ENCODE measurements at places on chromosomes 3 and 15. TPM values are rescaled to one million over a fixed set of nuclear protein-coding genes. Genes with fewer than 3 reads are reported as not detected.
A peak's percentile ranks its signal among the peaks of the same experiment; 100 is the strongest.

GRCh38 chr3:187677604-187678003 lies 7.4 kb upstream of the SST start:
- no peak for DNase-seq

OIP5 gene
- total RNA-seq = 0.33 TPM

SERP1 gene
- total RNA-seq = 231 TPM

DNA sequence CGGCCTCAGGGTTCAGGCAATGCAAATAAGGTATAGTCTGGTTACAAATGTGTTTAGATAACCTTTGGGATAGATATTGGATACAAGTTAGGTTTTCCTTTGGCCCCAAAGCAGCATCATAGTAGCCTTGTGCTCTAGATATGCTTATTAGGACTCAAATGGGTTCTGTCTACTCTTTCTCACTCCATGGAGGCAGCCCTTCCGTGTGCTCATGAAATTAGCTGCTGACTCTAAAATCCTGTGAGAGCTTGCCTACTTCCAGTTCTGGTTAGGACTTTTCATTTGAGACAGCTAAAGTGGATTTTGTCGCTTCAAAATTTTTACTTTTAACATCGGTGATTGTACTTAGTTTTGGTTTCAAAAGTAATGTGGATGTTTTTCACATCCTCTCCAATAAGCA lies 1.6 kb downstream of the CDV3 start:
- DNase-seq = no peak

RTP1 gene
- total RNA-seq = not detected

DNA sequence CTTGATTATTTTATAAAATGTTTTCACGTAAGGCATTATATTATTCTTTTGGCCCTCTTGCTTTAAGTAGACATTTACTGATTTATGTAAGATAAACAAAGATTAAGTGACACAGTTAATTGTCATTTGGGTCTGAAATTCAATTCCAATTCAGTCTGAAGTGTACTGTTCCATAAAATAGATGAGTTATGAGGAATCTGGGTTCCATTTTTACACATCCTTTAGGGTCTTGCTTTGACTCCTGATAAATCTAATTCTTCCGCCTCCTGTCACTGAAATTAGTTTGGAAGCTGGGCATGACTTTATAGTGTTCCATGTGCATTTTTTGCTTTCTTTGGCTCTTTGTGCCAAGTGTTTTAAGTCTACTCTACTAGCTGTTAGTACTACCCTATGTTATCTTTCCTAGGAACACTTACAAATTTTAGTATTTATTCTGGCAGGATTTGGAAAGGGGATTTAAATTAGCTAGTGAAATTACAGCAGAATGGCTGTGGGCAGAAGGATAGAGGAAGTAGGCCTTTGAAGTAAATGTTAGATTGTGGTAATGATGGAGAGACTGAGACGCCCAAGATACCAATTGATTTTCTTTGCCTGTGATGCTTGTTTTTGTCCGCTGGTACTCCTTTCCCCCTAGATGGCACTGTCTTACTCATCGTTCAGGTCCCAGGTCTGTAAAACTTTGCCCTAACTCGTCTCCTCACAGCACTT lies 14.3 kb downstream of the ARL8B start:
- no peak for DNase-seq

DNA sequence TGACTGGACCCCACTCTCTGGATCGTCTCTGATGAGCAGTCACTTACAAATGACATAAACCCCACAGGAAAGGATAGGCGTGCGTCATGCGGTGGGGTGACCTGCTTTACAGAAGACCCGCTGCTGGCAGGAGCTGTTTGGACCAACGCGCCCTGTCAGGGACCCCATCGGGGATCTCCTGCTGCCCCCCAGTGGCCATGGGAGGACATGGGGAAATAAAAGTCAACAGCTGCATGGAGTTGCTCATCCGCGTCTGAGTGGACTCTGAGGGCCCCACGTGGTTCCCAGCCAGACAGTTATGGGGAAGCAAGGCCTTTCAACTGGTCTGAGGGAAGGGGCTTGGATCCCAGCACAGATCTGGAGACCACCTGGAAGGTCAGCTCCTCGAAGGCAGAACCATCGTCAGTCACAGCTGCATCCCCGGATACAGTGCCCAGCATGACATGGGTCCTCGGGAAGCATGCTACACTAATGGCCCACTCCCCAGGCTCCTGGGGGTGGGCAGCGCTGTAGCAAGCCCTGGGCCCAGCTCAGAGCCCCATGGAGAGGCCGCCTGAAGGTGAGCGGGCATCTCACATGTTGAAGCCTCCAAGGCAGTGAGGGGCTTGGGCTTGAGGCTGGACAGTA lies 32.1 kb downstream of the PTH1R start:
- DNase-seq = peak; percentile 74

- DNase-seq = no peak
These were observed 34.1 kb downstream of the AKAP13 start for GRCh38 chr15:85414495-85414894.

DNA sequence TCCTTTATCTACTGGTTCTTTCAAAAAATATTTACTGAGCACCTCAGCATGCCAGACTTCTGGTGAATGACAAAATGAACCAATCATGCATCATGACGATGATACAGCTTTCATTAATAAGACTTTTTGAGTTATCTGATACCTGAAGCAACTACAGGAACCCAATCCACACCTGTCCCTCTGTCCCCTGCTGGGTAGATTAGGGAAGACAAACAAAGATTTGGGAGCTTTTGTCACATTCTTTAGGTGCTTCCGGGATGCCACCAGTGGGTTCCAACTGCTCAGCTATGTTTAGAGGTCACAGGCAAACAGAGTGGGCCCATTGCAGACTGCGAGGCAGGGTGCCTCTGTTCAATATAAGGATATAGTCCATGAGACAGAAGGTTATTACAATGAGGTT lies 1020.5 kb upstream of the CFAP20DC start:
- DNase-seq = no peak

DNA sequence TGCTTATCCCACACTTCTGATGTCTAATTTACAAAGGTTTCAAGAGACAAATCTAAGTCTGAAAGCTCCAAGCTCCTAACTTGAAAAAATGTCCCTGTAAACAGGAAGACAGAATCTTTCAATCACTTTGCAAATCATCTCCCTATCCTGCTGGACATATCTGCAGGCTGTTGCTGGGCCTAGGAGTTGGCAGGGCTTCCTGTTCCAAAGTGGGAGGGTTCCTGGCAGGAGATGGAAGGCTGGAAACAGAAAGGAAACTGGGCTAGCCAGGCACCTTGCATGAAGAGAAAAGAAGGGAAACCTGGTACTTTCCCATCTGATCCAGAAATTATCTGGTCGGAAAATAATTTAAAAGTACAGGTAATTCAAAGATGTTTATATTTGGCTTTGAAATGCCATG lies 227.3 kb upstream of the IL12A start:
- no peak for DNase-seq

DNA sequence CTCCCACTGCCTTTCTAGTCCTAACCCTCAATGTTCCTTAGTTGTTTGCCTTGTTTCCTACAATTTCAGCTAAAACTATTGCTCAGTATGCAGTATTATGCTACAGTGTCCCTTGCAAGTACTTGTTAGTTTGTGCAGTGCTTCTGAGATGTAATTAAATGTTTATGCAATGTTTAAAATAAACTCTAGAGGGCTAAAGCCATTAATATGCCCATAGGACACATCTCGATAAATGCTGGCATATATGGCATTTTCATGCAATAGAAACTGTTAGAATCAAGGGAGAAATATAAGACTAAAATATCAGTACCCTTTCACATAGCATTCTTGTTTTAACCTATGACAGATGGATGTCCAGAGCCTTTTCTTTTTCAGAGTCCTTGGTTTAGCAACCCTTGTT lies 59.8 kb upstream of the ACKR4 start:
- no peak for DNase-seq

DNA sequence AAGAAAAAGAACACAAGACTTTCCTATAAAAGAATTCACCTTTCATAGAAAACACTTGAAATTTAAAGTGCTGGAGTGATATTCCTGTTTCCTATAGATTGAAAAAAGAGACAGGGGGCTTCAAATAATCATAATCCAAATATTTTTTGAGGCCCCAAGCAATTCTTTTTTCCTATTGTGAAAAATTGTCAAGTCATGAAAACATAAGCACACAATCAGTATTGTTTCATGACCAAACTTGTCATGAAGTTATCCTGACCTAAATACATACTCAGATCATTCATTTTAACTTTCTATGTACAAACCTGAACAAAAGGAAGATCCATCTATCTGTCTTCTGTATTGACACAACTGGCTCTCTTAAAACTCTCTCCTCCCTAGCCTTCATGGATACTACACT lies 57.9 kb downstream of the AGTR1 start:
- DNase-seq = no peak

LTF gene
- total RNA-seq = 282 TPM

DNA sequence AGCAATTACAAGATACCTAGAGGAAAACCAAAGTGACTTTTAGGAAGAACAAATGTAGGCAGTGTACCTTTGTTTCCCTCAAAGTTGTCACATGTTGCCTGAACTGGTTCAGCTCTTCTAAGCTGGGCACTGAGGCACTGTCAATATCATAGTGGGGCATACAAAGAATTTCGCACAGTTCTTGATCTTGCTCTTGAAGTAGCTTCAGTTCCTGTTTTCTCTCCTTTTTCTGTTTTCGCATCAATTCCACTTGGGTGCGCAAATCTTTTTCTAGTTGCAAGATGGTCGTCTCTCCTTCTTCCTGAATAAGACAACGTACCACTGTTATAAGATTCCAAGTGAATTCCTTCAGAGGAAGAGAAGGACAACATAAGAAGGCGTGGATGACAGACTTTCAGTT lies 12.7 kb downstream of the PRC1 start:
- no peak for DNase-seq

- DNase-seq = no peak
These were observed 37.7 kb upstream of the KLHL25 start for GRCh38 chr15:85832394-85832793.

BCHE gene
- total RNA-seq = 2.6 TPM

- DNase-seq = no peak
These were observed 771.4 kb downstream of the TUSC7 start for GRCh38 chr3:117480972-117481371.

C15orf61 gene
- 3.8 TPM for total RNA-seq

P4HTM gene
- 29.9 TPM for total RNA-seq

GRCh38 chr15:73273181-73274002 lies 95.4 kb downstream of the HCN4 start:
- DNase-seq = no peak

DNA sequence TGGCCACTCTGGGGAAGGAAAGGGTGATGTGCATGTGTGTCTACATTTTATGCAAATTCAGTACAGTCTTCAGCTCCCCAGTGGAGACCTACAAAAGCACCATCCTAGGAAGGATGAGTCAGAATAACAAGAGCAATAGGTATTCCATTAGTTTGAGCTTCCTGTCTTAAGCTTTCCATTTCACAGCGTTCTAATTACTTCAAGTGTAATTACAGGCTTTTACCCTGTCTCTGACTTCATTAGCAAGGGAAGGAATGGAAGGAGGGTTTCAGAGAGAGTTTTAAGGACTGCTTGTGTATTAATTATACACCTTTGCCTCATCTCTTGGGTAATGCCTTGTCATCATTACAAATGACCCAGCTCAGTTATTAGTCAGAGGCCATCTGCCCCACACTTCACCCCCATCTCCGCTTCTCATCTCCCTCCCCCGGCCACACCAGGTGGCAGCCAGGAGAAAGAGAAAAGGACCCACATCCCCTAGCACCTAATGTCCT lies 202.8 kb upstream of the MRPL3 start:
- no peak for DNase-seq

DNA sequence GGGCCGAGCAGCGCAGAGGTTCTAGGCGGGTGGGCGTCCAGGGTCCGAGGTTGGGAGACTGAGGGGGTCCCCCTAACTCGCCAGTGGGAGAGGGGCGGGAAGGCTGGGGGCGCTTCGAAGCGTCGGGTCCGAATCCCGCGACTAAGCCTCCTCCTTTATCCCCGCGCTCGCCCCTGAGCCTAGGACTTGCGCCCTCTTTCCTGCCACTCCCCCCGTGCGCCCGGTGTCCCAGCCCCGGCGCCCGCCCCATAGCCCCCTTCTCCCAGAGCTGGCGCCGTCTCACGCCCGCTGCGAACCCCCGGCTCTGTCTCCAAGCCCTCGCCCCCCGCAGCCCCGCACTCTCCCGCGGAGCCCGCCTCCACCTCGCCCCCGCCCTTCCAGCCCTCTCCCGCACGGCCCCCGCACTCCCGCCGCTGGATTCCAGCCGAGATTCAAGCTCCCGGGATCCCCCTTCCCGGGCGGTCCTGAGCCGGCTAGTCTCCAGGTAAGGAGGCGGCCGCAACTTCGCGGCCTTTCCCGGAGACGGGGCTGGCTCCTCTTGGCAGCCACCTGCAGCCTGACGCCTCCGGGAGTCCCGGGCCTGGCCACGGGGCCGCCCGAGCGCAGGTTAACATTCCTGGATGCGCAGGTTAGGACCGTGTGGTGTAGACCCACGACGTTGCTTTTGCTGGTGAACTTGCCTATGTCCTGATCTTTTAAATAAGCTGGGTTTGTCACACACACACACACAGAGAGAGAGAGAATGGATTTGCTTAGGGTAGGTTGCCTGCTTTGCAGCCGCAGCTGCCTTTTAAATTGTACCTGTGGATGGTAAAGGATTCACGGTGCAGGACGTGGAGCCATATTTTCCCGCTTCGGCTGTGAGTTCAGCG lies 563 bp downstream of the PXYLP1 start:
- peak; percentile 24 for DNase-seq

- DNase-seq = no peak
These were observed 45.0 kb downstream of the SUCNR1 start for GRCh38 chr3:151918253-151919029.

SH2D7 gene
- not detected for total RNA-seq

- no peak for DNase-seq
These were observed 43.8 kb upstream of the SLC25A26 start for GRCh38 chr3:66177026-66177425.

PML gene
- total RNA-seq = 37.8 TPM

DNA sequence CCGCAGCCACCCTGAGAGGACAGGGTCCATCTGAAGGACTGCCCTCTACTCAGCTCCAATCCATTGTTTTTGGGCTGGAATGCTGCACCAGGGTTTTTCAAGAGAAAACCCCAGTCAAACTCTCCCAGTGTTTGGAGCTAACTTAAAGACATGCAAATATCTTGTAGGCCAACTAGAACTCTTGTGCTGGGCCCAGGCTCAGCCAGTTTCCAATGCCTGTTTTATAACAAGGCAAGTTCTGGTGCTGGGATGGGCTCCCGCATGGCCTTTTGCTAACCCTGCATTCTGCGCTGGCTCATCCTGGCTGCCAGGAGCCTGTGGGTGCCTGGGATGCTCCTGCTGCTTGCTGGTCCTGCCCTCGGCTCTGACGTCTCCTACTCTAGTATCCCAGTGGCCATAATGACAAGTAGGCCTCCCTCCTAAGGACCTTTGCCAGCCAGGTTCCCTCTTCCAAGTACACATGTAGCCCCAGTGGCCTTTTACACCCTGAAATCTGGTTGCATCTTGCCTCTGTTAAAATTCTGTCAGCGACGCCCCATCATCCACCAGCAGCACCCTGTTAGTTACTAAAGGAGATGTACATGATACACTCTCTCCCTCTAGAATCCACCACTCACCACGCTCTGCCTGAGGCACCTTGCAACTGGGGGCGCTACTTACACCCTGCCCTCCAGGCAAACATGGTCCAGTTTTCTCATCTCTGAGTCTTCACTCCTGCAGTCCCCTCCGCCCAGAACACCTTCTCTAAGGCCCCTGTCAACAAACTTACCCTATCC lies 30.5 kb upstream of the RAB6B start:
- no peak for DNase-seq

TMEM44 gene
- 9.6 TPM for total RNA-seq

- no peak for DNase-seq
These were observed 868.6 kb upstream of the SEMA6D start for GRCh38 chr15:46848704-46849103.

THBS1 gene
- 386 TPM for total RNA-seq
